ENCODE measurements at places on chromosomes 13 and 19.

DNA sequence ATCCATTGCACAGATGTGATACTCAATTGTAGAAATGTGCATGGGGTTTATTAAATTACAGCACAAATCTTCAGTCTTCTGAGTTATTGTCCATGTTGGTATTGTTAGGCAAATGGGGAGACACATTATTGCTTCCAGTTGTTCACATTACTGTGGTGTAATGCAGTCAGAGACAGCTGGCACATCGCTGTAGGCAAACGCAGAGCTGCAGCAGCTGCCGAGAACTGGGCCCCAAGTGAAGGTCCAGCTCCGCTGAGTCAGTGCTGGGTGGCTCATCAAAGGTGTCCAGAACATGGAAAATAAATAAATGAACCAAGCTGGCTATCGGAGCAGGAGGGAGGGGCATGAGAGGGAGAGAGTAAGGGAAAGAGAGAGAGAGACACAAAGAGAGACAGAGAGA lies 299.1 kb upstream of the OBI1 start:
- no peak for DNase-seq

- DNase-seq: no peak
Measured at GRCh38 chr13:101681834-101682233, 229.4 kb downstream of the ITGBL1 start.

DNA sequence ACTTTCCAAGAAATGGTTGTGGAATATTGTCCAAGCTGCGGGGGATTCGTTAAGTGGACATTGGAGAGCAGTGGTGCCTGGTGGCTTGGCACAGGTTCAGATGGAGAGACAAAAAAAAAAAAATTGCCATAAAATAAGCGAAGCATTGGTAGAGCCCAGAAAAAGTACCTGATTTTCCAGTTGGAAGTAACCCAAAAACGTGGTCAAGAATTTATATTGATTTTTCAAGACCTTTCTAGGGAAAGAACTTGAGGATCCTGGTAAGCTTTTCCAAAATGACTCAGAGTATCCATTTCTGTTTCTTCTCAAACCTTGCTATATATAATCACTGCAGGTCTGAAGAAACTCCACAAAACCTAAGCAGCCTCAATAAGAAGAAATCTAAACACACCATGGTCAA lies 94.6 kb downstream of the ING1 start:
- no peak for DNase-seq

DNA sequence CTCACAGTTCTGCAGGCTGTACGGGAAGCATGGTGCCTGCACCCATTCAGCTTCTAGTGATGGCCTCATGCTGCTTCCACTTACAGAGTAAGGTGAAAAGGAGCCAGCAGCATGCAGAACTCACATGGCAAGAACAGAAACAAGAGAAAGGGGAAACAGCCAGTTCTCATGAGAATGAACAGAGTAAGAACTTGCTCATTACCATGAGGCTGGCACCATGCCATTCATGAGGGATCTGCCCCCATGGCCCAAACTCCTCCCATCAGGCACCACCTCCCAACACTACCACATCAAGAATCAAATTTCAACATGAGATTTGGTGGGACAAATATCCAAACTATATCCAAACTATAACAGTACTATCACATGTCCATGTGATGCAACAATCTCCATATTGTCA lies 72.1 kb downstream of the KATNAL1 start:
- no peak for DNase-seq

DNA sequence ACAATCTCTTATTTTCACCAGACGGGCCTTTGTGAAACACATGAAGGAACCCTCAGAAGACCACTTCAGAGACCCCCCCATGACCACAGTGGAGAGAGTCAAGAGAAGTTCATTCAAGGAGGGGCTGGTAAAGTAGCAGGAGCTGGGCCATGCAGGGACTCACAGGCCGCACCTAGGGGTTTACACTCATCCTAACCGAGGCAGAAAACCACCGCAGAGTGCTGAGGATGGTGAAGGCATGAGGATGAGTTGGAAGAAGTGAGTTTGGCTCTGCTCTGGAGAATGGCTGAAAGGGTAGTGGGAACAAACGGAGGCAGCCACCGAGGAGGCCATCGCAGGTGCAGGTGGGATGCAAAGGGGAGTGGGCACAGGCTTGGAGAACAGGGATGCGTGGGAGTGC lies 1046.9 kb downstream of the UQCRFS1 start:
- DNase-seq: no peak

DNA sequence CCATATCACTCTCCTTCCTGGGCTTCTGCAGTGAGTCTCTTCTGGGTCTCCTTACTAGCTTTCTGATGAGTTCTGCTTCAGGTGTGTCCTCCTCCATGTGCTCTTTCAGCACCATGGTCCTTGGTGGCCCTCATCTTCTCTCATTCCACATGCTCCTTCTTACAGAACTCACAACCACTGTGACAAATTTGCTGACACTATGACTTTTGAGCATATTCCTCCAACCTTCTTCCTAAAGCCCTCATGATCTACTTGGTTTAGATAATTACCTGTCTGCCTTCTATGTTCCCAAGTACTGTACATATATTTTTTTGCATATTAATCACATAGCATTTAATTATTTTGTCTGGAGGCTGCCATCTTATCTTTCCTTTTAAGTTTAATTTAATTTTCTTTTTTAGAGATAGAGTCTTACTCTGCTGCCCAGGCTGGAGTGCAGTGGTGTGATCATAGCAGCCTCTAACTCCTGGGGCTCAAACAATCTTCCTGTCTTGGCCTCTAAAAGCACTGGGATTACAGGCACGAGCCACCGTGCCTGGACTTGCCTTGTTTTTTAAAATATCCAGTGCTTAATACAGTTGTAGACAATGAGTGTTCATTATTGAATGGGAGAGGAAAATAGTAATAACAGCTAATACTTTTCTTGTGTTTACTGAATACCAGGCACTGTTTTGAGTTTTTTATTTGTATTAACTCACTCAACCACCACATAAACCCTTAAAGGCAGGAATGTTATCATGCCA lies 23.5 kb upstream of the FAM216B start:
- DNase-seq: no peak

DNA sequence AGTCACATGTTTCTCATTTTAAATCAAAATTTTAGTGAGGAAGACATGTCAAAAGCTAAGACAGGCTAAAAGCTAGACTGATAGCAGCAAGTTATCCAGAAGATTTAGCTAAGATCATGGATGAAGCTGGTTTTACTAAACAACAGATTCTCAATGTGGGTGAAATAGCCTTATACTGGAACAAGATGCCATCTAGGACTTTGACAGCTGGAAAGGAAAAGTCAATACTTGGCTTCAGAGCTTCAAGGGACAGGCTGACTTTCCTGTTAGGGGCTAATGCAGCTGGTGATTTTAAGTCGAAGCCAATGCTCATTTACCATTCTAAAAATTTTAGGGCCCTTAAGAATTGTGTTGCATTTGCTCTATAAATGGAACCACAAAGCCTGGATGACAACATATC lies 455.3 kb upstream of the SLC10A2 start:
- no peak for DNase-seq

GRCh38 chr13:40969169-40969901 lies 49.8 kb downstream of the ELF1 start:
- no peak for DNase-seq

DNA sequence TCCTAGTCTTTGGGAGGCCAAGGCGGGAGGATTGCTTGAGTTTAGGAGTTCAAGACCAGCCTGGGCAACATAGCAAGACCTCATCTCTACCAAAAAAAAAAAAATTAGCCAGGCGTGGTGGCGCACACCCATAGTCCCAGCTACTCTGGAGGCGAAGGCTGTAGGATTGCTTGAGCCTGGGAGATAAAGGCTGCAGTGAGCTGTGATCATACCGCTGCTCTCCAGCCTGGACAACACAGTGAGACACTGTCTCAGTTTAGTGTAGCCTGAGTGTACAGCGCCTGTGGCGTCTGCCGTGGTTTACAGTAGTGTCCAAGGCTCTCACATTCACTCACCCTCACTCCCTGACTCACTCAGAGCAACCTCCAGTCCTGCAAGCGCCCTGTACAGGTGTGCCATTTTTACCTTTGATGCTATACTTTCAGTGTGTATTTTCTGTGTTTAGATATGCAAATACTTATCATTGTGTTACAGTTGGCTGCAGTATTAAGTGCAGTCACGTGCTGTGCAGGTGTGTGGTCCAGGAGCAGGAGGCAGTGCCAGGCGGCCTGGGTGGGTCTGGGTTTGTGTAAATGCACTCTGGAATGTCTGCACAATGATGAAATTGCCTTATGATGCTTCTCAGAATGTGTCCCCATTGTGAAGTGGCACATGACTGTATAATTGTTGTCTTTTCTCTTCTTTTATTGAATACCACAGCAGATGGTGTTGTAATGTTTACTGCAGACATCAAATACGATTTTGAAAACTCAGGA lies 36.1 kb upstream of the DCUN1D2 start:
- no peak for DNase-seq

DNA sequence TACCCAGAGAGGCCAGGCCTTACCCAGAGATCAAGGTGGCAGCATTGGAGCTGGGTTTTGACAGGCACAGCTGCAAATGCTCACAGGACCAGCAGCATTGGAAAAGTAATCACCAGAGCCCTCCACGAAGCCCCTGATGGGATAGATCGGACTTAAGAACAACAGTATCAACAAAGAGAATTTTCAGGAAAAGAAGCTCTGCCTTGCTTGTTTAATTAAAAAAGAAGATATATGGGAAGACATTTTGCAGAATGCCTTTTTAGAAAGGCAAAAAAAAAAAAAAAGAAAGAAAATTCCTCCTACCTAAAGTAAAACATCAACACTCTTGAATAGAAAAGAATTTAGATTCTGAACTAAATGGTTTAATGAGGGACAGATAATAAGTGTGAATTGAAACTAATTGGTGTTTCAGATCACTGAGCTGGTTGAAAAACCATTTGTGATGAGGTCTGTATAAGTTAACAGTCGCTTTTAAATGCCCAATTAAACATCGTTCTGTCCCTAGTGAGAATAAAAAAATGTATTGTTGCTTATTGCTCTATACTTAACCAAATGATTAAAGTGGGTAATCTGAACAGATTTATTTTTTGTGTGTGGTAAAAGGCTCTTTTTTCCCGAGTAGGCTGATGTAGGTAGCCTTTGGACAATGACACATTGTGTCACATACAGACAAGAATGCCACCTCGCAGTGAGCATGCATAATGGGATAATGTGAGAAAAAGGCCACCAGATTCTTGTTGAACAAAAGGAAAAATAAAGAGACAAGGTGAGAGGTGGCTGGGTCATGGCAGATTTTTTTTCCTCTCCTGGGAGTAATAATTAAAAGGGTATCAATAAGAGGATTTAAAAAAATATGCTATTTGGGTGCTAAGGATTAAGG lies 93.0 kb upstream of the ARGLU1 start:
- no peak for DNase-seq

DNA sequence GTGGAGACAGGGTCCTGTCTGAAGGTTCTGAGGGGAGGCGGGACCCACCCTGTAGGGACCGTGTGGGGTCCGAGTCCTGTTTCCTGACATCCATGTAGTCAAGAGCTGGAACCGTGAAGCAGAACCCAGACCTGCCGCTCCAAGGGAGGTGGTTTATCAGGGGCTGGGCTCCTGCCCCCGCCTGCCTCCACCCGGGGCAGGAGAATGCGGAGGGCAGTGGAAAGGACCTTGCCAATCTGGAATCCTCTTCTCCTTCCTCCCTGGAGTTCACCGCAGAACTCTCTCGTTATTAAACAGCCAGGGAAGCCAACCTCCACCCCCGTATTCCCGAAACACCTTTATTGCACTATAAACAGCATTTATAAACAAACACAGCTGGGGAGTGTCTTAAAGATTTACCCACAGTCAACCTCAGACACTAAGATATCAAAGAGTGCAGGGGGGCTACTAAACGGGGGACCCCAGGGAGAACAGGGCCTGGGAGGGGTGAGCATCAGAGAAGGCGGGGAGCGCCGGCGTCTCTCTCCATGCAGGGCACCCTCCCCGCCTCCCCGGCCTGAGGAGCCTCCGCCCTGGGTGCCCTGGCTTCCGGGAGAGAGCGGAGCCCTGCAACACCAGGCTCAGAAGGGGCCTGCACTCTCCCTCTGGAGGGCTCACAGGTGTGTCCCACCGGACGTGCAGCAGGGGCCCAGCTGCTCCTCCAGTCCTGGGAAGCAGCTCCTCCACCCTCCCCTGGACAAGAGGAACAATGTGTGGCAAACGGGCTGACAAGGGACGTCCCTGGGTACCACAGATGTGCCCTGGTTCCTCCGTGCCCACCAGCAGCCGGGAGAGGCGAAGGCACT lies 3.6 kb downstream of the C2CD4C start:
- no peak for DNase-seq

GRCh38 chr19:6802336-6803035 lies 30.0 kb downstream of the VAV1 start:
- peak; percentile 74 for DNase-seq

GRCh38 chr13:100480676-100481075 lies 107.9 kb downstream of the GGACT start:
- no peak for DNase-seq

- no peak for DNase-seq
Measured at GRCh38 chr13:50893211-50893852, 16.3 kb upstream of the RNASEH2B start.

DNA sequence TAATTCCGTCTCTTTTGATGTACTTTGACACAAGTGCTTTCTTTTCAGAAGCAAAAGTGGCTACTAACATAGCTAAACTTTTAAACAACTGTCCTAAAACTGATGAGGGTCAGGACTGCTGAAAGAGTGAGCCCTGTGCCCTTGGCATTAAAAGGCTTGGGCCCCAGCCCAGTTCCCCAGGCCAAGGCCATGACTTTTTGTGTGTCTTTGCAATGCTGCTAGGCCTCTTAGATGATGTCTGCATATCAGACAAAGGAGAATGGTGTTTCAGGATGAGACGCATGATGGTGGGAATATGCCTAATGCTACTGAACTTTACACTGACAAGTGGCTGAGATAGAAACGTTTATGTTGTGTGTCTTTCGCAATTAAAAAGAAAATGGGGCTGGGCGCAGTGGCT lies 38.0 kb downstream of the SLC7A9 start:
- DNase-seq: no peak

DNA sequence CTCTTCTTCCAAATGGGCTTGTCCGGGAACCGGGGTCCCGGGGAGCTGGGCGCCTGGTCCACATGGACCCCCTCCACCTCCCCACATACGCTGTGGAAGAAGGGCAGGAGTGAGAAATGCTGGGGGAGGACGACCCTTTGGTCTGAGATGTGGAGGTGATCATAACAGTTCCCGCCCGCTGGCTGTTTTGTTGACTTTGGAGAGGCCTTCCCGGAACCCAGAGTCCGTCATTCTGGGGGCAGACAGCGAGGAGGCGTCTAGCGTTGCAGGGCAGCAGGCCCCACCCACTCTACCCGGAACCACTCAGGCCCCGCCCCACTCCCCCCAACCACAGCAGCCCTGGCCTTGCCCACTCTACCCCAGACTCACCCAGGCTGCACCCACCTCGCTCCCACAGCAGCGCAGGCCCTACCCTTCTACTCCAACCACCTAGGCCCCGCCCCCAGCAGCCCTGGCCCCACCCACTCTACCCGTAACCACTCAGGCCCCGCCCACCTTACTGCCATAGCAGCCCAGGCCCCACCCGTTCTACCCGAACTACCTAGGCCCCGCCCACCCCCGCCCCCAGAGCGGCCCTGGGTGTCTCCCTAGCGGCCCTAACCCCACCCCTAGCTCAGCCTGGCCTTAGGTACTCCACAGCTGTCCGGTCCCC lies 7.1 kb downstream of the GPR108 start:
- DNase-seq: peak; percentile 28

Measured in activated naive CD4-positive, alpha-beta T cell treated with Interleukin-2 at 50 U/mL for 16 hours (primary cell).